ENCODE measurements at places on chromosomes 6 and 20. TPM values are rescaled to one million over a fixed set of nuclear protein-coding genes. Genes with fewer than 3 reads are reported as not detected.

- no peak for DNase-seq
Observed at GRCh38 chr6:139368661-139369060, 5.8 kb downstream of the CITED2 start.

- DNase-seq: no peak
Observed at GRCh38 chr6:112337209-112337638, 9.9 kb upstream of the RFPL4B start.

GRCh38 chr20:25198663-25199383 lies 3.3 kb downstream of the ENTPD6 start:
- no peak for DNase-seq

TPD52L1 gene
- 20.1 TPM for total RNA-seq

DNA sequence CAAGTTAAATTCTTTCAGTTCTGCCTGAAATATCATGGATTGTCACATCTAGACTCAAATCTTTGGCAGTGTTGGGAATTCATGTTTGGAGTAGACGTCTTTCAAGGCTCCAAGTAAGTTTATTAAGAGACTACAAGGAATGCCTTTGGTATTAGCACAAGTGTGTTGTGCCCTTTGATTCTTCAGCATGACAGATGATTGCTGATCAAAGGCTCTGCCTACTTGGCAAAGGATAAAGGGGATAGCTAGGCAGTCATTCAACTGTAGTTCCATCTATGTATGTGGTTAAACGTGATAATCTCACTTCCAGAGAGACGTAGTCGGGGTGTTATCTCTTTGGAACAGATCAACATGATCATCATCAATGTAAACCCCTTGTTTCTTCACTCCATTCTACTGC lies 86.2 kb downstream of the SPTLC3 start:
- no peak for DNase-seq
